ENCODE measurements at places on chromosomes 11 and 22.
A peak's percentile ranks its signal among the peaks of the same experiment; 100 is the strongest.

DNA sequence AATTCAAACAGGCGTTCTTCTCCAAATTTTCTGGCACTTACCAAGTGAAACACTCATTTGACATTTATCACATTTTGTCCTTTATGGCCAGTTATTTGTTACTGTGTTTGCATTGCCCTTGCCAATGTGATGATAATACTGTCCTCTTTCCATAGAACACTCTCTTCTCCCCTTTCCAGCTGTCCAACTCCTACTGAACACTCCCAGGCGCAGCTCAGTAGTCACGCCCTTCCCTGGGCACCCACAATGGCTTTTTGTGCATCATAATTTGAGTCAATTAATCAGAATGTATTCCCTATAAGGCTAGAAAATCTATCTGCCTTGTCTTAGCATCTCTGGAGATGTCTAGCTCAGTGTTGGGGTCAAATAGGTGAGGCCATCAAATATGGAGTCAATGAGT, 21.2 kb upstream of the B3GAT1 start:
- DNase-seq, result no peak

GRCh38 chr22:21568347-21569075, 997 bp downstream of the UBE2L3 start:
- peak; percentile 44 for DNase-seq

DNA sequence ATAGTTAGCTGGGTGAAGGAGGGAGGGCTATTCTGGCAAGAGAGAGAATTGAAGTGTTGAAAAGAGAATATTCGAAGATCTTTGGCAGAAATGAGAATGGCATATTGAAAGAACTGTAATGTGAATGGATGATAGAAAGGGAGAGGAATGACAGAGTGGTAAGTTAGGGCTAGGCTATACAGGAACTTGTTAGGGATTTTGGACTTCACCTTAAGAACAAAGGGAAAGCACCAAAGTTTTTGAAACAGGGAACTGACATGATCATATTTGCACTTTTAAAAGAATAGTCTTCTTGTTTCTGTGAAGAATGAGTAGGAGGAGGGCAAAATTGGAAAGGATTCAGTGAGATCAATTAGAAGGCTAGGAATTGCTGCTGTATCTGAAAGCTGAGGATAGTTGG, 119.3 kb downstream of the METTL15 start:
- no peak for DNase-seq

- no peak for DNase-seq
These were observed 48.0 kb upstream of the AMPD3 start for GRCh38 chr11:10407055-10407454.

- no peak for DNase-seq
These were observed 16.3 kb upstream of the CABP2 start for GRCh38 chr11:67539550-67539949.

DNA sequence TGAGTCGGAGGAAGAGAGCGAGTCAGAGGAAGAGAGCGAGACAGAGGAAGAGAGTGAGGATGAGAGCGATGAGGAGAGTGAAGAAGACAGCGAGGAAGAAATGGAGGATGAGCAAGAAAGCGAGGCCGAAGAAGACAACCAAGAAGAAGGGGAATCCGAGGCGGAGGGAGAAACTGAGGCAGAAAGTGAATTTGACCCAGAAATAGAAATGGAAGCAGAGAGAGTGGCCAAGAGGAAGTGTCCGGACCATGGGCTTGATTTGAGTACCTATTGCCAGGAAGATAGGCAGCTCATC, 780 bp downstream of the TRIM44 start:
- DNase-seq, result peak; percentile 31

DNA sequence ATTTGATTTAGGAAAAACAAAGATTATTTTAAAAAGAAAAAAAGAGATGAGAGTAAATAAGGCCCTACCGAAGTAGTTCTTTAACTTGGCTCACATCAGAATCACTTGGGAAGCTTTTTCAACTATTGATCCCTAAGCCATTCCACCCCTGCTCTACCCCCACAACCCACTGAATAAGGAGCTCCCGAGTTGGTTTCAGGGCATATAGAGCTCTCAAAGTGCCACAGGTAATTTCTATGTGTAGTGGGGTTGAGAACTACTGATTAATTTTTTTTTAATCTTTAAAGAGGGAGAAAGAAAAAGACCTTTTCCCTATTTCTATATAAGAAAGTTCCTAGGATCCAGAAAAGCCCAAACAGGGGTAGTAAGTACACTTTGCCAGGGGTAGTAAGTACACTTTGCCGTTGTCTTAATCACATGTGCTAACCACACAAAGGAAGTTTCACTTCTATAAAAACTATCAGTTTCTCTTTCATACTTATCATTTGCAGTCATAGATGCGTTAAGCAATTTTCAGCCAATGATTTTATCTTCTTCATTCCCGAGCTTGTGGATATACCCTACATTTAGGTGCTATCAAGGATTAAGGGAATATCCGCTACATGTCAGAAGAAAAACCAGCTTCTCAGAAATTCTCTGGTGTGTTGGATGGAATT, 108.4 kb upstream of the ZC3H12C start:
- no peak for DNase-seq

GRCh38 chr22:30636226-30637077, 871 bp downstream of the SLC35E4 start:
- peak; percentile 60 for DNase-seq

DNA sequence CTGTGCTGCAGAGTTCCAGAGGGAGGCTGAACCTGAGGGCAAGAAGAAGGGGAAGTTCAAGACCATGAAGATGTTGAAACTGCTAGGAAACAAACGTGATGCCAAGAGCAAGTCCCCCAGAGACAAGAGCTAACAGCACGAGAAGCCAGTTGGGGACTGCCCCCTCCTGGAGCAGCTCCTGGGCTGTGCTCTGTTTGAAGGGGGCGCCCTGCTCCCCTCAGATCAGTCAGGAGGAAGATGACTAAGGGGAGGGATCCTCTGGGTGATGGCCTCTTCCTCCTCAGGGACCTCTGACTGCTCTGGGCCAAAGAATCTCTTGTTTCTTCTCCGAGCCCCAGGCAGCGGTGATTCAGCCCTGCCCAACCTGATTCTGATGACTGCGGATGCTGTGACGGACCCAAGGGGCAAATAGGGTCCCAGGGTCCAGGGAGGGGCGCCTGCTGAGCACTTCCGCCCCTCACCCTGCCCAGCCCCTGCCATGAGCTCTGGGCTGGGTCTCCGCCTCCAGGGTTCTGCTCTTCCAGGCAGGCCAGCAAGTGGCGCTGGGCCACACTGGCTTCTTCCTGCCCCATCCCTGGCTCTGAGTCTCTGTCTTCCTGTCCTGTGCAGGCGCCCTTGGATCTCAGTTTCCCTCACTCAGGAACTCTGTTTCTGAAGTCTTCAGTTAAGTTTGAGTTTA, 12.6 kb downstream of the C22orf23 start:
- no peak for DNase-seq

Data from activated T-cell treated with anti-CD3 and anti-CD28 coated beads, Interleukin-2, amount 50 U/mL, for 24 hours (primary cell).